ENCODE measurements at places on chromosomes 3 and 15.
A peak's percentile ranks its signal among the peaks of the same experiment; 100 is the strongest.

DNA sequence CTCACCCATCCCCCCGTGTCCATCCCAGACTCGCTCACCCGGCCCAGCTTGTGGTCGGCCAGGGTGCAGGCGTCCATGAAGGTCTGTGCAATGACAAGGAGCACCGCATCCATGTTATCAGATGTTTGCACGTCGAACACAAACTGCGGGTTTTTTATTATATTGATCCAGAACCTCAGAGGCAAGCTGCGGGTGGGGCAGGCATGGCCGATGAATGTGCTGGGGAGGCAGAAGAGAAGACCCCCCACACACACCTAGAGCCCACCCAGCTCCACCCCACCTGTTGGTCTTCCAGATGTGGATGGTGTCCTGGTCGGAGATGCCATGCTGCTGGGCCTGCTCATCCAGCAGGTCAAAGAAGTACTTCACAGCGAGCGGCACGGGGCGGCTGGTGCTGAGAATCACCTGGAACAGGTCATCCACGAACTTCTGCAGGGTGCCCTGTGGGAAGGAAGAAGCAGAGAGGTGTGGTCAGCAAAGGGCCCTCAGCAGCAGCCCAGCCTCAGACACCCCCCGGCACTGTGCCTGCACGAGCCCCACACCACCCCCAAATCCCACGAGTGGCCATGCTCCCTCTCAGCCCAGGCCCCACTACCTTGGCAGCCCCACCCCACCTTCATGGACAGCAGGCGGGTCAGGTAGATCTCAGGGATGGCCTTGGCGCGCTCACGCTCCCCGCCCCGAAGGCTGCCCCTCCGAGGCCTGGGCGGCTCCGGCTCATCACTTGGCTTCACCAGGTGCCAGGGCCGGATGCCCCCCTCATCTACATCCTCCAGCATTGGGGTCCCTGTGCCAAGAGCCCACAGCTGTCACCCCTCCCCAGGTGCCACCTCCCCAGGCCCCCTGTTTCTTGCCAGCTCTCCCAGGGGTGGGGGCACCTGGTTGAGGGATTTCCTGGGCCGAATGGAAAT lies 20.3 kb downstream of the PLXNB1 start:
- DNase-seq, result no peak

- DNase-seq, result no peak
These were observed 59.8 kb downstream of the CAPN7 start for GRCh38 chr3:15265655-15266509.

DNA sequence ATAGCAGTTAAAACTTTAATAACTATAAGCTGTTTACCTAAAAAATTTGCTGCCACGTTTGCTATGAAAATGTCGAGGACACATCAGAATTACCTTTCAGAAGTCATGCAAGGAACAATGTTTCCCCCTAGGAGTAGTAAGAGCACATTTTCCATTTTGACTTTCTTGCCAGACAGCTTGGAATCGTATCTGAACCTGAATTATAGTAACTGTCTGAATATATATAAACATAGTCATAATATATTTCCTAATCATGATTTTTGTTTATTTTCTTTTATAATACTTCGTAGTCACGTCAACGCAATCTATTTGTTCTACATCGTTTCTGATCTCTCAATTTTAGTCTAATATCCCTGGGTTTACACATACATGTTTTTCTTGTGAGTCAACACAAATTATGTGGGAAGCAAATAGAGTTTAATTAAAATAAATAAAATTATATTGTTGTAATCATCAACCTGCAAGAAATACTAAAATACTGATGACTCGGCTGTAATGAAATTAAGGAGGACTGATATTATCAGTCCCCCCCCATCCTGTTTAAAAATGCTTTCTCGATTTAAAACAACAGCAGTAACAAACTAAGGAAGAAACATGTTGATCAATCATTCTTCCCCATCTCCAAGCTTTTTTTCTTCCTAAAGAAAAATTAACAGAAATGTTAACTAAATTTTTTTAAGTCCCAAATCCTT lies 78.4 kb downstream of the MME start:
- no peak for DNase-seq

DNA sequence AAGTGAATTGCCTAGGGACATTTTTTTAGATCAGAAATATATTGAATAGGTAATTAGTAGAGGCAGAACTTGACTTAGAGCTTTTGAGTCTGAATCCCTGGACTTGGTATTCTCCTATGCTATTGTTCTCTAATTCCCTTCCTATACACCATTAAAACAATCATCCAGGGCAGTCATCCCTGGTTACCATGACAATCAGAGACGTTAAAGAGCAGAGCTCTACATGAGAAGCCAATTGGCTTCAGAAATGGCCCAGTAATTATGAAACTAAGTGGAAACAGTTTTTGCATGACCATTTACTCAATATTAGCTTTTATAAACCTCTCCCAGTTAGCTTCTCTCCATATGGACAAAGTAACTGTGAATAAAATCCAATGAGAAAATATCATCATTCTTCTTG lies 182.1 kb upstream of the TP63 start:
- DNase-seq, result no peak

GRCh38 chr3:133301194-133301593 lies 98.7 kb upstream of the BFSP2 start:
- peak; percentile 39 for DNase-seq

GRCh38 chr3:121958801-121959200 lies 63.2 kb downstream of the ILDR1 start:
- no peak for DNase-seq
